ENCODE measurements at places on chromosomes 2 and 18.
A peak's percentile ranks its signal among the peaks of the same experiment; 100 is the strongest.

DNA sequence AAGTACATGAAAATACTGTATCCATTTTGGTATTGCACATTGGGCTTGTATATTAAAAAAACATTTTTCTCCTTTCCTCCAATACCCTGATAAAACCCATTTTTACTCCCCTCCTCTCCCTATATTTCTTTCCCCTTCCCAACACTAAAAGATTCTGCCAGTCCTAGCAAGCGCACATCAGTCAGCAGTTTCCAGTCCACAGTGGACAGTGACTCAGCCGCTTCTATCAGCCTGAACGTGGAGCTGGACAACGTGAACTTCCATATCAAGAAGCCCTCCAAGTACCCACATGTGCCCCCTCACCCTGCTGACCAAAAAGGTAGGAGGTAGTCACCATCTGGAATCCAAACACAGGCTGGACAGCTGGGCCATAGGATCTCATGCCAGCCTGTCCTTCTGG is 38.6 kb downstream of the PIKFYVE start:
- DNase-seq, result no peak

DNA sequence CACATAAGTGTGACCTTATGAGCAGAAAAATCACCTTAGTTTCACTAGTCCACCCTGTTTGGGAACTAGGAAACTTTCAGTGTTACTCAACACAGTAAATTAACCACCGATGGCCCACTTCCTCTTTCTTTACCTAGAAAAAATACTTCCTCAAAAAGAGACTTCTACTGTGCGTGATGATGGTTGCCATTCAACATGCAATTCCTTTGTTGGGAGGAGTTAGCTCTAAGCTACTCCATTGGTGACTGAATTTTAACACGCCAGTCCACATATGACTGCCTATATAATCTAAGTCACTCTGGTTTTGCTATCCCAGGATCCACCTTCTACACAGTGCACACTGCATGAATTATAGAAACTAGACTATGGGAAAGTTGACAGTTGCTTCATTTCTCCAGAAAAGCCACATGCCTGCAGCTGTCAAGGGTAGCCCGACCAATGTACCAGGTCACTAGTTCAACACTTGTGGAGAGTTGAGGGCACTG is 47.8 kb upstream of the REG3G start:
- DNase-seq, result no peak

GRCh38 chr2:240355001-240355891 is 80.2 kb upstream of the GPC1 start:
- DNase-seq, result peak; percentile 43

DNA sequence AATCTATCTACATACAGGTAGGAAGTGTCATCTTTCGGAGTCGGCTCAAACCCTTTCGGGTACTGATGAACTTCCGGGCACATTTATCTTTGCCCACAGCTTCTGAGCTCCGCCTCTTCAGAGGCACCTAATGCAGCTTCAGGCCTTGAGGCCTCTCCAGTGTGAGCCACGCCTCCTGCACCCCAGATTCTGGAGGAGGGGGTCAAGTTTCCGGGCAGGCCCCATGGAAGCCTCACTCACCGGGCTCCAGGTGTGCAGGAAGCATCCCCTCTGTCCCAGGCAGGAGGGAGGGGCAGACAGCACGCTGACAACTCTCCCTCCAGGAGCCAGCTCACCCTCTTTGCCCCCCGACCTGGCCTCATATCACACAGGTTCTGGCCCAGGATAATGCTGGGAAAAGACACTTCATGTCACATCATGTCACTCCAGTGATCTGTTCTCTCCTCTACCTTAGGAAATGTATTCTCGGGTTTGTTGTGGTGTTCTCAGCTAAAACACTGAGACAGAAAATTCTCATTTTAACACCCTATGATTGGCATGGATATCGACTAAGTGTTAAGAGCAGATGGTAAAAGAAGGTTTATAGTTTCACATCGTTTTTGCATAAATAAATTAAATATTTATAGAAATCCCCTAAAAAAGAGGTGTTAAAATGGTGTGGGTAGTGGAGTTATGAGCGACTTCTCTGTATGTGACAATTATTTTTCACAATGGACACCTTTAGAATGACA is 46.2 kb upstream of the COPS8 start:
- DNase-seq, result no peak

DNA sequence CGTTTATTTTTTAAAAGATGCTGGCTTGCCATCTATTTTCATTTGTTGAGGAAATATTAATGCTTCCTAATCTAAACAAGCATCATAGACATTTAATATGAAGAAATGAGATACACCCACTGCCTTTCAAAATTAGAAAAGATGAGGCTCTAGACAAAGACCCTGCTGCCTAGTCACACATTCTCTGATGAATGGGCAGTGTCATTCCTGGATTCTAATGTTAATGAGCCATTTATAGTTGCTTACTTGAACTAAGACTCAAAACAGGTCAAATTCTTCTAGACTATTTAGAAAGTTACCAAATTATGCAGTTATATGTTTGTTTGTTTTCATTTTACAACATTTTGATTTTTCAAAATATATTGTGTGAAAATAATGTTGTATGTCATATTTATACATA is 237.6 kb downstream of the CDH7 start:
- DNase-seq, result no peak

- no peak for DNase-seq
Observed at GRCh38 chr2:179594268-179595112, 266.9 kb downstream of the ZNF385B start.

- DNase-seq, result no peak
Observed at GRCh38 chr2:96248624-96249023, 17.2 kb downstream of the TMEM127 start.

GRCh38 chr2:119231975-119232665 is 8.5 kb downstream of the STEAP3 start:
- peak; percentile 71 for DNase-seq

GRCh38 chr2:84894131-84894586 is 11.3 kb upstream of the TMSB10 start:
- DNase-seq, result no peak

GRCh38 chr2:126704434-126705160 is 48.6 kb downstream of the GYPC start:
- DNase-seq, result peak; percentile 27

DNA sequence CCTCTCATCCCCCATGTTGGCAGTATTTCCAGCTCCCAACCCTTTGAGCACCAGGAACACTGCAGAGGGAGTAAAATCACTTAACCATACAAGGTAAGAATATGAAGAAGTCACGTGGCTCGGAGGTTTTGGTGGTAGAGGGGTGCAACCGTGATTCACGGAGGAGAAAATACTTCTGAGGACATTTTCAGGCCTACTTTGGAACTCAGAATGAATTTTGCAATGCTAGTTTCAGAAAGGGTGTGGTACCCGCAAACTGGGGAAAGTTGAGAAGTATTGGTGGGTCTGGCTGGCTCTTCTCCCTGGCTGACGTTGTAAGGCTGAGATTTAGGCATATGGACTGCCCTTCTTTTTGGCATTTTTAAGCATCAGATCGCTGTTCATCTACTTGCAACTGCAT is 442 bp downstream of the SERPINB5 start:
- no peak for DNase-seq

- DNase-seq, result peak; percentile 86
Observed at GRCh38 chr2:203683932-203684556, 22.4 kb upstream of the CD28 start.

DNA sequence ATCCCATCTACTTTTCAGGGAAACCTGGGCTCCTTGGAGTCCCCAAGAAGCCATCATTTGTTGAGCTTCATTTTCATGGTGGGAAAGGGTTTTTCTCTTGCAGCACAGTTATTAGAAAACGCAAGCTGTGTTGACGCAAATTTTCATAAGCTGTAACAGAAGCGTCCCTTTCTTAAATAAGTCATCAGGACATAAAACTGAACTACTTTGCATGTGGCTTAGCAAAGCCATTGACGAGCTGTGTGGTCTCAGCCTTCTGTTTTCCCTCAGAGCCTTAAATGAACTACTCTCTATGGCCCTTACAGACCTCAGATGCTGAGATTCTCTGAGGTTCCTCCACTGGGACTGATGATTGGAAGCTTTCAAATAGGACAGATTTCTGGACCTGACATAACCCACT is 85.1 kb downstream of the ARL4C start:
- no peak for DNase-seq

DNA sequence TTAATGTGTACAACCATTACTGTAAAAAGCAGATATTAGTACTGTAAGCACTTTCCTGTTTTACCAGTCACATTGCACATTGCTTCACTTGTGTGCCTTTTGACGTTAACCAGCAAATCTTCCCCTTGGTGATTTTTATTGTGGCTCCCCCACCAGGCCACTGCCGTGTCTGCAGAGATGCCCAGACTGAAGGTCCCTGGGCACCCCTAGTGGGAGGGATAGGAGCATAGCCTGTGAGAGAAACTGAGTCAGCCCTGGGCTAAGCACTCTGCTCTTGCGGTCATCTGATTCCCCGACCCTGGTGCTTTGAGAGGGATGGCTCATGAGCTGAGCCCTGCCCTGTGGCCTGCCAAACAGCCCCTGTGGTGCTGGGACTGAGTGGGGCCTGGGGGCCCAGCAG is 73.4 kb downstream of the INPP4A start:
- DNase-seq, result no peak

DNA sequence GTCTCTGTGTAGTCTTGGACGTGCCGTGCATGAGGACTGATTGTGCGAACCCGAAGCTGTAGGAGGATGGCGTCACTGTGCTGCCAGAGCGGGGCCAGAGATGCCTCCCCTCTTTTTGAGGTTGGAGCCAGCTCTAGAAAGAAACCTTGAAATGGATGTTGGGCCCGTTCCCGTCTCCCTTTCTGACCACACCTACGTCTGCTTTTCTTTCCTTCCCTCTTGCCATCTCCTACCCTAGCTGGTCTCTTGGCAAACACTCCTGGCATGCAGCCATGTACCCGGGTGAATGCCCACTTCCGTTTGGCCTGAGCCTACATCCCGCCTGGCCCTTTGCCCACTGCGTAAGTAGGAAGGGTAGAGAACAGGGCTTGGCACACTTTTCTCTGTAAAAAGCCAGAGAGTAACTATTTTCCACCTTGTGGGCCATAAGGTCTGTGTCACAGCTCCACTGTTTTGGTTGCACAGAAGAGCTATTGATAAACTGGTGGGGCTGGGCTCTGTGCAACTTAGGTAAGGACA is 37.4 kb downstream of the SH3BP4 start:
- no peak for DNase-seq

GRCh38 chr2:226664140-226664539 is 135.5 kb downstream of the IRS1 start:
- no peak for DNase-seq

DNA sequence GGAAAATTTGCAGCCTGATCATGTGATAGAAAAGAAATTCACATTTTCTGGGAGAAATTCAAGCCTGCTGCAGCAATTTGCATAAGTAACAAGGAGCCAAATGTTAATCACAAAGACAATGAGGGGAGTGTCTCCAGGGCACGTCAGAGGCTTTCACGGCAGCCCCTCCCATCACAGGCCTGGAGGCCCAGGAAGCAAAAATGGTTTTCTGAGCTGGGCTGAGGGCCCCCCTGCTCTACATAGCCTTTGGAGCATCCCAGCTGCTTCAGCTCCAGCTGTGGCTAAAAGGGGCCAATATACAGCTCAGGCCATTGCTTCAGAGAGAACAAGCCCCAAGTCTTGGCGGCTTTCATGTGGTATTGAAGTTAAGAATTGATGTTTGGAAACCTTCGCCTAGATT is 445.3 kb upstream of the ZEB2 start:
- DNase-seq, result no peak

DNA sequence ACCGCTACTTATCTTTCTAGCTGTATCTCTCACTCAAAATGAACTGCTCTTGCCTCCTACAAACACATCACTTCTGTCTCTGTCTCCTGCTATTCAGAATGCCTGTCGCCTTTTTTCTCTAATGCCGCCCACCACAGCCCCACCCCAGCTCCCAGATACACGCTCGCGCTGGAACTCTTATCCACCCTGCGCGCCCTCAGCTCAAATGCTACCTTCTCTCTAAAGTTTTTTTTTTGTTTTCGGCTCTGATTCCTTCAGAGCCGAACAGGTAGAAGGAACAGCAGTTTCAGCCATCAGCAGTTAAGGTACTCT is 3.9 kb upstream of the SOS1 start:
- DNase-seq, result no peak

DNA sequence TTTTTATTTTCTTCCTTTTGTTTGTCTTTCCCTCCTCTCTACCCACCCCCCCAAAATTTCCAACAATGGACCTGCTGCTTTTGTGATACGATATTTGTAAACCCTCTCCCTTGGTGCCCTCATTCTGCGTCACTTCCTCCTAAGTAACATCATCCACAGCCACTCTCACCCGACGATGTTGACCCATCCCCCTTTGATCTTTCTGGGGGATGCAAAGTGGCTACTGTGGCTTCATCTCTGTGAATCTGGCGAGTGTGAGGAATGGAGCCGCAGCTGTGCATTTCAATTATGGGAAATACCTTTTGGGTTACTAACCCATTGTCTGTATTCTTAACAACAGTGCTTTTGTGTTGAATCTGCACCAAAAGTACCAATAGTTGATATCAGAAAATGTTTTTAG is 19.4 kb downstream of the ANTXR1 start:
- DNase-seq, result no peak

DNA sequence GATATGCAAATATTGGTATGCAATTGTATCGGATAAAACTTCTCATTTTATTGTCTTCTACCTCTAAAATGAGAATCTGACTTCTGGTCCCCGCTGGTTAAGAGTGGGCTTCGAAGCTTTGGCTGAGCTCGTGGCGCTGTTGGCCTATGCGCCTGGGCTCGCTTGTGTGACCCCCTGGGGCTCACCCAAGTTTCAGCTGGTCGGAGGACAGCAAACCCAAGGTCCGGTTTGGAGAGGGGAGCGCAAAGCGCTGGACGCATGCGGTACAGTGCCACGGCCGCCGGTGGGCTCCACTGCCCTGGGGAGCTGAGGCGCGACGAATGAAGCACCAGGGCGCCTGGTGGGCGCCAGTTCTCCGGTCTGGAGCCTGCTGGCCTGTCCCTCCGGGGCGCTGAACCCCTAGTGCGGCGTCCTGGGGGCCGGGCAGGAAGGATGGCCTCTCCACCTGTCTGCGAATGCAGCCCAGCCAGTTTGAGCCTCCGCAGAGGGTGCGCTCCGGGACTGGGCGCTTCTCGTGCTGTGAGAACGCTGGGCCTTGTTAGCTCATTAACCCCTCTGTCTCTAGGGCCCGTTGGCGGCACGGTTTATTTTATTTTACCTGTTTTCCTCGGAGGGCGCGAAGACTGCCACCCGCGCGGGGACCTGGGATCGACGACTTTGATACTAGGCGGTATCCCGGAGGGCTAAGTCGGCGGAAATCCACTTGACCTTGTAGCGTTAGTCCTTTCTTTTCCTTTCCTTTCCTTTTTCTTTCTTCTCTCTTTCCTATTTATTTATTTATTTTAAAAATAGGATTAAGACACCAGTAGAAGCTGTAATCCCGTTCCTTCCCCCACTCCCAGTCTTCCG is 10.4 kb downstream of the MEIS1 start:
- DNase-seq, result peak; percentile 66

GRCh38 chr2:230537531-230537976 is 121.6 kb downstream of the SP100 start:
- DNase-seq, result no peak

- DNase-seq, result peak; percentile 57
Observed at GRCh38 chr2:152505495-152505906, 170.5 kb downstream of the FMNL2 start.

GRCh38 chr18:10997885-10998284 is 151.5 kb downstream of the PIEZO2 start:
- no peak for DNase-seq

- DNase-seq, result no peak
Observed at GRCh38 chr2:201441409-201441808, 9.8 kb downstream of the TRAK2 start.

Measured in EL (cell line).